Cerebellar cortex (tissue), 1 donor: ENCODE measurements at places on chromosomes 2 and 18.
A peak's percentile ranks its signal among the peaks of the same experiment; 100 is the strongest.

DNA sequence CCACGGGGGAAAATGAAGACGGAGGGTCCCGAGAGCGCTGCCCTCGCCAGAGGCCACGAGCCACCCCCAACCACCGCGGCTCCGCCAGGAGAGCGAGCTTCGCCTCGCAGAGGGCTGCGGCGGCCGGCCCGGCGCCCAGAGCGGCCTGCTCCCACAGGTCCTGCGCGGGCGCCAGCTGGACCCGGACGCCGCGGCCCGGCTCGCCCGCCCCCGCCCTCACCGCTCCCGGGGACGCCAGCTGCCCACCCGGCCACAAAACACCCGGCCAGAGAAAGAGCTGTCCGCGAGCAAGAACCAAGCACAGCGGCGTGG lies 709 bp downstream of the PTPN2 start:
- no peak for DNase-seq

DNA sequence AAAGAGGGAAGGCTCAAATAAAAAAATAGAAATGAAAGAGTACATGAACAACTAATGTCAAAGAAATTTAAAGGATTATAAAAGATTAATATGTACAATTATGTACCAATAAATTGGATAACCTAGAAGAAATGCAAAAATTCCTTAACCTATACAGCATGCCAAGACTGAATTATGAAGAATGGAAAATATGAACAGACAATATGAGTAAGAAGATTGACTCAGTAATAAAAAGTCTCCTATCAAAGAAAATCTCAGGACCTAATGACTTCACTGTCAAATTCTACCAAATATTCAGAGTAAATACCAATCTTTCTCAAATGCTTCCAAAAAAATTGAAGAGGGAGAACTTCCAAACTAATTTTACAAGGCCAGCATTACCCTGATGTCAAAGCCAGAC lies 120.2 kb upstream of the SPOPL start:
- no peak for DNase-seq

DNA sequence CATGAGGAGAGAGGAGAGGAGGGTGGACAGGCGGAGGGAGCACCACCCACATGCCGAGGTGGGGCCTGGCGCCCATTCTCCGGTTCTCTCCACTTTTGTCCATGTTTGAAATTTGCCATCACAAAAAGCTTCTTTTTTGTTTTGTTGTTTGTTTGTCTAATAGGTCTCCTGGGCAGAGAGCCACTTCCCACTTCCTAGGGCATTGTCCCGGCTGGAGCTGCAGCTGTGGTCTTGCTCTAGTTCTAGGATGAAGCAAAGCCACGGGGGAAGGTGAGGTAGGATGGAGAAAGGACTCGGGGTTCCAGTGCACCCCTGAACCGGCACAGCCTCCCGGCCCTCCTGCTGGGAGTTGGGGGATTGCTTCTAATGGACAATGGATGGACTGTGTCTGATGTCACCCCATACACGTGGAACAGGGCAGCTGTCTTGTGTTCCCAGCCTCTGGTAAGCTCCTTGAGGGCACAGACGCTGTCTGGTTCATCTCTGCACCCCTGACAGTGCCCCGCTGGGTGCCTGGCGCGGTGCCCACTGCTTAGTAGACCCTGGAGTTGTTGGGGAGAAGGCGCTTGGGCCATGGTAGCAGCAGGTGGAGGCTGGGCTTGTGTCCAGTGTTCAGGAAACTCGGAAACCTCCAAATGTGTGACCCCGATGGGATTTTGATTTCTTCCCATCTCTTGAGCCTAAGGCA lies 278.4 kb downstream of the NDUFA10 start:
- no peak for DNase-seq

- DNase-seq = no peak
Measured at GRCh38 chr2:5360081-5360480, 332.1 kb upstream of the SOX11 start.

DNA sequence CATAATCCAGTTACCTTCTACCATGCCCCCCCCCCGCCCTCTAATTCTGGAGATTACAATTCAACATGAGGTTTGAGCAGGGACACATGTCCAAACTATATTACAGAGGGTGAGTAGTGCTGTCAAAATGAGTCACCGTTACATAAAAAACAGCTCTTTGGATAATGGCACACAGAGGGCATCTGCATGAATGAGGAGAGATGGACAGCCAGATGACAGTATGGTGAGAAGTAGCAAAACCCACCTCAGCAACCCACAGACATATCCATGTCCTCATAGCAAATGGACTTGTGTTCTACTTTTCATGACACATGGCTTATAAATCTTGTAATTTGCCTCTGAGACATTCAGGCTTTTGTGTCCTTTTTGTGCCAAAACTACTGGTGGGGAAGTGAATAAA lies 132.0 kb downstream of the EML6 start:
- no peak for DNase-seq

- DNase-seq = no peak
Measured at GRCh38 chr18:49520661-49521145, 33.7 kb upstream of the C18orf32 start.

DNA sequence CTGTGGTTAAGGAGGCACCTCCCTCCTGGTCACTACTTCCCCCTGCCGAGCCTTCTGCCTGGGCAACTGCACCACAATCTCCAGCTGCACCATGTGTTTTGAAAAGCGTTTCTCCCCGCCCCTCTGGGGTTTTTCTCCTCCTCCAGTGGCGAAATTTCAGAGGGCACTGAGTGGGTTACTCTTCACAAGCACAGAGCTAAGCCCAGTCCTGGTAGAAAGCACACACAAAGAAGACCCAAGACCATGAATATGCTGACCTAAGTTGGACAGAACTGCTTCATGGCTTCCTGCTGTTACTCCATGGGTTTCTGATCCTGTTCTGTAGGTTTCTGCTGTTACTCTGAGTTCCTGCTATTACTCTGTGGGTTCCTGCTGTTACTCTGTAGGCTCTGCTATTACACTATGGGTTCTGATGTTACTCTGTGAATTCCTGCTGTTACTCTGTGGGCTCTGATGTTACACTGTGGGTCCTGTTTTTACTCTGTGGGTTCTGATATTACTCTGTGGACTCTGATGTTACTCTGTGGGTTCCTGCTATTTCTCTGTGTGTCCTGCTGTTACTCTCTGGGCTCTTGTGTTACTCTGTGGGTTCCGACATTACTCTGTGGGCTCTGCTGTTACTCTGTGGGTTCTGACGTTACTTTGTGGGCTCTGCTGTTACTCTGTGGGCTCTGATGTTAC lies 216.6 kb downstream of the RTP5 start:
- no peak for DNase-seq

- no peak for DNase-seq
Measured at GRCh38 chr2:217430916-217431576, 571.2 kb upstream of the TNP1 start.

GRCh38 chr2:233082931-233083755 lies 23.0 kb downstream of the INPP5D start:
- DNase-seq = no peak

DNA sequence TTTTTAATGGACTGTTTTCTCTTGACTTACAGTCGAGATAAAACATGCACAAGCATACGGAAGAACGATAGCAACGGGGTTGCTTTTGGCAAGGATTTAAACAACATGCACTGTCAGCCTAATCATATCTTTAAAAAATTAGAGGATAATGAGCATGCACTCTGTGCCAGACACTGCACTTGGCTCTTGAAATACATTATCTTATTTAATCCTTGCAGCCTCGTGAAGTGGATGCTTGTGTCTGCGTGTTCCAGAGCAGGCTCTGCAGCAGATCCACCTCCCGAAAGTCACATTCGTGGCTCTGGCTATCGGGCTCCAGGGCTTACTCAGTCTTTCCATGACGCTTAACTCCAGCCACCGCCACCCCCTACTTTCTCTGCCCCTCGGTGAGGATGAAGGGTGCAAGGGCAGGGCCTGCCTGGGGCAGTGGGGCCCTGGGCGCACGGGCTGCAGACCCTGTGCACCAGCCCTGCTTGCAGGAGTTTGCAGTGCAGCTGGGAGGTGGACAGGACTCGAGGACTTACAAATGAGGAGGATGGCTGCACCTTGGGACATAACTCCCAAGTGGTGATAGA lies 61.7 kb downstream of the ACKR3 start:
- no peak for DNase-seq

GRCh38 chr2:72130659-72131360 lies 16.9 kb downstream of the CYP26B1 start:
- no peak for DNase-seq

GRCh38 chr2:238561230-238561629 lies 134.5 kb downstream of the ASB1 start:
- DNase-seq = no peak

DNA sequence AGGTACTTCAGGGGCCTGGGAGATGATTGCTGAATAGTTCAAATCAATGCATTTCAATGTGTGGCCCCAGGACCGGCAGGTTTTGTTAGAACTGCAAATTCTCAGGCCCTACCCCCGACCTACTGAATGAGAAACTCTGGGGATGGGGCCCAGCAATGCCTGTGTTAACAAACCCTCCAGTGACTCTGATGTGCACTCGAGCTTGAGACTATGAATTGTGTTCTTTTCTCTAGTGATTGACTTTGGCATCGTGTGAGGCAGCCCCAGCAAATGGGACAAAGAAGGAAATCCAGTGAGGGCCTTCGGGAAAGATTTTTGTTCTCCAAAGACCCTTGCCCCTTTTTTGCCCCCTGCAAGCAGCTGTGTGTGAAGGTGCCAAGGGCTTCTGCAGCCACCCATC lies 22.4 kb downstream of the ALK start:
- no peak for DNase-seq

- no peak for DNase-seq
Measured at GRCh38 chr2:217934321-217935131, 68.3 kb downstream of the TNS1 start.

- peak; percentile 58 for DNase-seq
Measured at GRCh38 chr2:143110758-143111428, 18.3 kb upstream of the ARHGAP15 start.

DNA sequence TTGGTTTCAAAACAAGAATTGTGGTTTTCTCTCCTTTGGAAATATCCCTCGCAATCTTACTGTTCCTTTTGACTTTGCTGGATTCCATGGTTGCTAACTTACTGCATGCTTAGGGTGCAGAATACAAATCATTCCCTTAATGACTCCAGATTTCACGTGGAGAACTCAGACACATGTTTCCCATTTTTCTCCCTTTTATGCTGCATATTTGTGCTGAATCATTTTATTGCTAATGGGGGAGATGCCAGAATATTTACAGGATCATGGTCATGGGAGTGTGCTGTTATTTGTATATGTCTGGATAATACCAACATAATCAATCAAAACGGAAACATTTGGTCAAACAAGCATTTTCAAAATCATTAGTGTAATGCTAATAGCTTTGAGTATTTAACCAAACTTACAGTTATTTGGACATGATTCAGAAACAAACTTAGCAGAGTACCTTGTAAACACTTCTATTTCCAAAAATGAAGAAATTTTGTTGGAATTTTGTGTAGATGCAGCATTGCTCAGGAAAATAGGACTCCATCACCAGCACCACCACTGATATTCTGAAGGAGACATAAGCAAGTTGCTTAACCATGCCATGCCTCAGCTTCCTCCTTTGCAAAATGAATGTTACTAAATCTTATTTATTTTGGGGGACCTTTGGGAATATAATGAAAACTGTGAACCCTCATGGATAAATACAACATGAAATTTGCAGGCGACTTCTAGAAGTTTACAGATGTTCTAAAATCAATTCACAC lies 122.5 kb upstream of the RND3 start:
- DNase-seq = no peak

- DNase-seq = no peak
Measured at GRCh38 chr2:57869758-57870344, 176.8 kb upstream of the VRK2 start.

GRCh38 chr2:165016772-165017411 lies 61.6 kb upstream of the SLC38A11 start:
- DNase-seq = peak; percentile 73

GRCh38 chr2:108637304-108637669 lies 82.0 kb upstream of the RANBP2 start:
- no peak for DNase-seq

DNA sequence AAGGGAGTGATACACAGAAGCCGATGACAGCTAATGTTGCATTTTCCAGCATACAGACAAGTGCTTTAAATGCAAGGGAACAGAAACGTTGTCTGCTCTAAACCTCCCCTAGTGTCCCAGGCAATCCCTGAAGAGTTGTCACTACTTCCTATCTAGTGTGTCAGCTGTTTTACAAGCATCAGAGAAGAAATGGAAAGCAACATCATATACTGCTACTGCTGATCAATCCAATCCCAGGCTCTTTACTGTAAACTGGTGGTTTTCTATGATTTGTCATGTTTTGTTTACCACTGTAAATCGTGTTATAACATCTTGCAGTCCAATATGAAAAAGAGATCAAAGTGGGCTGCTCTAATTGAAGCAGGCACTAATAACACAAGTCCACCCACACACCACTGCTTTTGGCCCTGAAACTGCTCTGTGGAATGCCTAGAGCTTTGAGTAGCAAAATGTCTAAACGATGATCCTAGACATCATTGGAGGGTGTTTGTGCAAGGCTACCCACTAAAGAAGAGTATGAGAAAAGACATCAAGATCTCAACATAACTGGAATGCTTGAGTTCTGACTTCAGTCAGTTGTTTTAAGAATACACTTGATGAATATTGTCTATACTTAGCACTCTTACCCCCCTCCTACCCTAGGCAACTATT lies 18.1 kb upstream of the ROCK1 start:
- DNase-seq = no peak

DNA sequence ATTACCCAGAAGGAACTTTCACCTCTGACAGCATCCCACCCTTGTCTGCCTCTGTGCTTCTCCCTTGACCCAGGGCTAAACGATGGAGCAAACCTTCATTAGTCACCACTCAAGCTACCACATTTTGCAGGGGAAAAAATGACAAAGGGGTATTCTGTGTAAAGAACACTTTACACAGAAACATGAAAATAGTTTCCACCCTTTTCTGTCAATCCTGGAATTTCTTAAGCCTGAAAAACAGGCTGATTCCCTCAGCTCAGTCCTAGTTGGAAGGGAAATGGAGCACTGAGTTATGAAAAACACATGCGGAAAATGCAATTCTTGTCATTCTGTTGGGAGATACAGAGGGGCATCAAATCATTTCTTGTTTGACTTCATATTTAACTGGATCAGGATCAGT lies 175.0 kb upstream of the HNRNPA3 start:
- DNase-seq = no peak

- no peak for DNase-seq
Measured at GRCh38 chr2:236934656-236935055, 151.0 kb upstream of the COPS8 start.

- no peak for DNase-seq
Measured at GRCh38 chr2:212906620-212907019, 244.8 kb downstream of the IKZF2 start.

DNA sequence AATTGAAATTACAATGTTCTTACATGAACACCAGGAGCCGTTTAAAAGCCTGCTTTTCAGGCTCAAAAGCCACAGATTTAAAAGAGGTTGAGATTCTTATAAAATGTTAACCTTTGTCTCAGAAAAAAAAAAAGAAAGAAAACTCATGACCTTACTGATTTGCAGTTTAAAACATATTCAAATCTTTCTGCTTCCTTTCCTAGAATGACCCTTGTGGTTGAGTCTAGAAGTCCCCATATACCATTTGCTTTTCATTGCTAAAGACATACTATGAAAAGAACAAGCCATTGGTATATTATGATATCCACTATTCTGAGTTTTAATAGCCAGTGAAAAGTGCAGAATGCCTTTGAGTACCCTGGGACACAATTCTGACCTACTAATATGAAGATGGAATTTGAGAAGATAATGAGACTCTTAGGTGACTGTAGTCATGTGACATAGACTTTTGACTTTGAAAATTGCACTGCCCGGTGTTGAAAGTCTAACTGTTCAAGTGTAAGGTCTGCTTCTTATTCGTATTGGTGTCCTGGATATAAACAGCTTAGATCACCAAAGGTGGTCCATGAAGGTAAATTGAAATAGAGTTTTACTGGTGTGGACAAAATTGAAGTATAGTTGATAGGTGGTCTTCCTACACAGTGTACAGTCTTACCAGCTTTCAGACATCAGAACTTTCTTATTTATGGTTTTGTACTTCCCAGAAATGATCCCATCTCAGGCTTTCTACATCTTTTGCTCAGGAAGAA lies 117.0 kb downstream of the DOCK10 start:
- no peak for DNase-seq
